ENCODE measurements at places on chromosomes 2 and 18.
A peak's percentile ranks its signal among the peaks of the same experiment; 100 is the strongest.

DNA sequence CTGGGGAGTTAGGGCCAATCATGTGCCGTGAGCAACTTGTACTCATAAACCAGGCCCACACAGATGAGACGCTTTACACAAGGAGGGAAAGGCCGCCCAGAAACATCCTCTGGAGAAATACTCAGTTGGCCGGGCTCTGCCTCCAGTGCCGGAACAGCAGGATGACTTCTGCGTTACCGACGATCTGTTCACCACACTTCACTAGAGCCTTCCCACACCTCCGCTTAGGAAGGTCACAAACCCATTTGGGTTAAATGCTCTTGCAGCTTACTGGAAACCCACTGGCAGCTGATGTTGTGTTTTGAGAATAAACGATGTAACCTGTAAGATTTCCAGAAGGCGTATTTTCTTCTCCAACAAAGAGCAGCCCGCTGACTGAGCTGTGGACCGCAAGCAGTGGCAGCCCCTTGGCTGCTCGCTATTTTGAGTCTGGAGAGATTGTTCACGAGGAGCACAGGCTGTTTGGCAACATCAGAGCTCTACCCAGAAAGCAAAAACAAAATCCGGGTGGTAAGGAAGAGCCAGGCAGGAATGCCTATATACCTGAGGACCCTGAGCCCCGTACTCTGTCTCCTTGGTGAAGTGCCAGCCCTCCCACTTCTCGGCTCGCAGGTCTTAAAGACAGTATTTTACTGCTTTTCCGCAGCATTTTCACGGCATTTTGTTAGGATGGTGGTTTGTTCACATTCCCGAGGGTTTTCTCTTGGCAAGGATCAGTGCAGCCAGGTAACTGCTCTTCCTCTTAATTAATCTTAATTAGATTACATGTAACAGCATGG is 44.0 kb downstream of the COLEC12 start:
- H3K4me3 ChIP-seq: no peak overlapping the region
- no peaks in the 10 kb centered on the region for H3K27me3 ChIP-seq
- H3K4me1 ChIP-seq: no peaks in the 10 kb centered on the region
- no peaks in the 10 kb centered on the region for H3K36me3 ChIP-seq
- DNase-seq: no peak

DNA sequence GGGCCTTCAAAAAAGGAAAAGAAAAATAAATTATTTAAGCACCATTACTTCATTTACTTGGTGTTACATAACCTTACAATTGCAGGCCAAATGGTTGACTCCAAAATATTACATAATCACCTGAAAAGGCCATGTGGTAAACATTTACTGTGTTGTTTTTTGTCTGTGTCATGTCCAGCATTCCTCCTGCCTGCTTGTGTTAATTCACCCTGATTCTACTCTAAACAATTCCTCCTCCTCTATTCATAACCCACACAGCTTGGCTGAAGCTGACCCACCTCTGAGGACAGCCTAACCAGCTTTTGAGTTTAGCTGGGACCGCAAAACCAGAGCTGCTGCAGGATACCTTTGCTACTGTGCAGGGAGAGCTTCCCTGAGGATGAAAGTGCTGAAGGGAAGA is 35.4 kb downstream of the TMX3 start:
- no peak for DNase-seq
- H3K36me3 ChIP-seq: peaks cover 5% of the 10 kb centered on the region
- no peak overlapping the region for H3K4me3 ChIP-seq
- H3K27ac ChIP-seq: no peak overlapping the region

DNA sequence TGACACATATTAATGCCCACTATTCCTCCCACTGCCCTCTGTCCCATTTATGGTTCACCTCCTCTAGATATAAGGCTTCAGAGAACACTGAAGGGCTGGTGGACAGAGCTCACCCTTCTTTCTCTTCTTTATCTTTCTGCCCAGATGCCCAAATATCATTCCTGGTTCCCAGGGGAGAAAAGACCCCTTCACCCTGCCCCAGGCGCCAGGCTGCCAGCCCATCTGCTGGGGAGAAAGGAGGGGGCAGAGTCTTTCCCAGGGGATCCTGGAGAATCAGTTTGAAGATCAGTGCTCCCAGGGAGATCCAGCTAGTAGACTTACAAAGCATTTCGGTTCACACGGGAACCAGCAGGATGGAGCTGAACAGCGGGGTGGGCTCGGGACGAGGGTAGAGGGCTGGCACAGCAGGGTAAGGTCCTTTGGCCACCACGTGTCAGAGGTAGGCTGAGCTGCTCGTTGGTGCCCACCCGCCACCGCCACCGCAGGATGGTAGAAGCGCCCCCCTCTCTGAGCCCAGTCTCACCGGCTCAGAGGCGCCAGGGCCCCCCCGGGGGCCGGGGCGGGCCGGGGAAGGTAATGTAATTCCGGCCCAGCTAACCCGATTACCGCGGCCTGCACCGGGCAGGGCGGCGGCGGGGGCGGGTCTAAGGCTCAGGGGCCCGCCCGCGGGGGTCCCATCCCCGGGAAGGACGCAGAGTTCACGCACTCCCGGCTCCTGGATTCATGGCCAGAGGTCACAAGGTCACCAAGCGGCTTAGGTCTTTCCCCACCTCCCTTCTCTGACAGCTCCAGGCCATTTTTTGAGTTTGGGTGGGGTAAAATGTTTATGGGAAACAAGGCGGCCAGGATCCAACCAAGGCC is 1.3 kb upstream of the TLX2 start:
- no peak overlapping the region for H3K27ac ChIP-seq
- H3K4me1 ChIP-seq: peaks cover 42% of the 10 kb centered on the region
- H3K4me3 ChIP-seq: no peak overlapping the region
- peaks cover 72% of the 10 kb centered on the region for H3K27me3 ChIP-seq

GRCh38 chr18:6222271-6222670 is 192.4 kb downstream of the L3MBTL4 start:
- no peaks in the 10 kb centered on the region for H3K27me3 ChIP-seq
- no peaks in the 10 kb centered on the region for H3K36me3 ChIP-seq
- DNase-seq: no peak

DNA sequence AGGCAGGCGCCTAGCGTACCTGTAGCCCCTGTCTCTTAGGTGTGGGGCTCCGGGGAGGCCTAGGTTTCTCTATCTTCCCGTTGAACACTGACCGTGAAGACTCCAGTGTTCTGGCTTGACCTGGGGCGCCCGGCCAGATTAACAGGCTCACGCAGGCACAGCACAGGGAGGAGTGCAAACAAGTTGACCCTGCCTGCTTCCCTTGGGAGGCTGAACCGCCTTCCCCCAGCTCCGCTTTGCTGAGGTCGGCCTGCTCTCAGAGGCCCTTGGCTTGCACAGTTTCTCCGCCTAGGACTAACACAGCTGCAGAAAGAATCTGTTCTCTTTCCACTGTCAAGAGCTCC is 567 bp downstream of the PCYOX1 start:
- H3K4me1 ChIP-seq: peaks cover 5% of the 10 kb centered on the region
- H3K4me3 ChIP-seq: peak overlapping the region; percentile 41
- H3K27me3 ChIP-seq: no peaks in the 10 kb centered on the region
- peaks cover 19% of the 10 kb centered on the region for H3K36me3 ChIP-seq
- no peak for DNase-seq
- no peak overlapping the region for H3K27ac ChIP-seq

GRCh38 chr2:31057691-31058090 is 80.5 kb downstream of the GALNT14 start:
- no peaks in the 10 kb centered on the region for H3K36me3 ChIP-seq
- H3K27ac ChIP-seq: no peak overlapping the region
- no peak overlapping the region for H3K4me3 ChIP-seq

- peaks cover 3% of the 10 kb centered on the region for H3K4me1 ChIP-seq
- H3K27ac ChIP-seq: no peak overlapping the region
- H3K36me3 ChIP-seq: peaks cover 9% of the 10 kb centered on the region
- no peak overlapping the region for H3K4me3 ChIP-seq
- no peak for DNase-seq
Observed at GRCh38 chr2:127347015-127347414, 40.8 kb downstream of the MAP3K2 start.

- H3K4me3 ChIP-seq: no peak overlapping the region
- no peaks in the 10 kb centered on the region for H3K36me3 ChIP-seq
- no peaks in the 10 kb centered on the region for H3K27me3 ChIP-seq
- H3K4me1 ChIP-seq: no peaks in the 10 kb centered on the region
Observed at GRCh38 chr18:64149916-64150438, 1.1 kb upstream of the LINC00305 start.

- no peaks in the 10 kb centered on the region for H3K4me1 ChIP-seq
- no peak overlapping the region for H3K4me3 ChIP-seq
- H3K27me3 ChIP-seq: no peaks in the 10 kb centered on the region
- no peak for DNase-seq
- H3K36me3 ChIP-seq: no peaks in the 10 kb centered on the region
- no peak overlapping the region for H3K27ac ChIP-seq
Observed at GRCh38 chr2:13597176-13597575, 880.4 kb downstream of the TRIB2 start.

GRCh38 chr2:8080063-8080462 is 601.8 kb upstream of the ID2 start:
- H3K36me3 ChIP-seq: no peaks in the 10 kb centered on the region

DNA sequence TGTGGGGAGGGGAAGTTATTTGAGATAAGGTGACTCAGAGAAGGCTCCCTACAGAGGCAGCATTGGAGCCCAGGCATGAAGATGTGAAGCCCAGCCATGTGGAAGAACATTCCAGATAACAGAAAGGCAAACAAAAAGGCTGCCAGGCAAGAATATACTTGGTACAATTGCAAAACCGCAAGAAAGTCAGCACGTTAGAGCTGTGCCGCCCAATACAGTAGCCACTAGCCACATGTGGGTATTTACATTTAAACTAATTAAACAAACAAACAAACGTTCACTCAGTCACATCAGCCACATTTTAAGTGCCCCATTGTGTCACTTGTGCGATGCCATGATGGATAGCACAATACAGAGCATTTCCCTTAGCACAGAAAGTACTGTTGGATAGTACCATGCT is 179.6 kb downstream of the SATB2 start:
- H3K27me3 ChIP-seq: no peaks in the 10 kb centered on the region
- H3K4me3 ChIP-seq: no peak overlapping the region
- H3K27ac ChIP-seq: no peak overlapping the region
- DNase-seq: no peak
- H3K4me1 ChIP-seq: no peaks in the 10 kb centered on the region

- peaks cover 4% of the 10 kb centered on the region for H3K27me3 ChIP-seq
- H3K4me1 ChIP-seq: no peaks in the 10 kb centered on the region
- no peaks in the 10 kb centered on the region for H3K36me3 ChIP-seq
Observed at GRCh38 chr2:75548036-75548573, 12.6 kb downstream of the EVA1A start.

GRCh38 chr2:170715062-170715931 is at the start of gene SP5:
Gene SP5 (plus strand): TSS chr2:170715337. CDS start chr2:170715513, 176 bp downstream.
- H3K27ac ChIP-seq: no peak within 1 kb of the TSS
- H3K36me3 ChIP-seq: no peaks in the 10 kb centered on the region
- H3K4me3 ChIP-seq: peak within 1 kb of the TSS; percentile 92
- peaks cover 57% of the 10 kb centered on the region for H3K4me1 ChIP-seq
- DNase-seq: peak; percentile 29

DNA sequence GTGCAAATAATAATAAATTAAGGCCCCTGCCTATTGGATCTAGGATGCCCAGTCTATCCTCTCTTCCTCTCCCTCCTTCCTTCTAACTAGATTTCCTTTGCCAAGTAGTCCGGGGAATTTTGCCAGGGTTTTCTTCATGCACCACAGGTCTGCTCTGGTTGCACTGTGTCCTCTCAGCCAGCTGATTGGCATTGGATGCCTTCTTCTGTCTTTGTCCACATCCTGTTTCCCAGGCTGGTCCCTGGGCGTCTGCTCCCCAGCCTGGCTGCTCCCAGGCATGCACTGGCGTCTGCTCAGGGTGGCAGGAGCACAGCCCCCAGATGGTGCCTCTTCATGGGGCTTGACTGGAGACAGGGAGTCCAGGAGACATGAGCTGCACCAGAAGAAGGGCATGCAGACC is 66.4 kb downstream of the GALR1 start:
- H3K36me3 ChIP-seq: no peaks in the 10 kb centered on the region
- H3K27ac ChIP-seq: no peak overlapping the region
- H3K4me3 ChIP-seq: no peak overlapping the region
- no peak for DNase-seq
- peaks cover 7% of the 10 kb centered on the region for H3K27me3 ChIP-seq

- no peaks in the 10 kb centered on the region for H3K4me1 ChIP-seq
- no peaks in the 10 kb centered on the region for H3K27me3 ChIP-seq
- no peak for DNase-seq
- H3K4me3 ChIP-seq: no peak overlapping the region
- no peak overlapping the region for H3K27ac ChIP-seq
Observed at GRCh38 chr2:167783261-167784083, 463.9 kb downstream of the STK39 start.

- H3K36me3 ChIP-seq: no peaks in the 10 kb centered on the region
- no peak overlapping the region for H3K27ac ChIP-seq
- no peak overlapping the region for H3K4me3 ChIP-seq
Observed at GRCh38 chr2:219634171-219634940, 6.9 kb downstream of the SLC4A3 start.

GRCh38 chr18:22510697-22511096 is 93.0 kb upstream of the CTAGE1 start:
- H3K4me1 ChIP-seq: no peaks in the 10 kb centered on the region
- no peak overlapping the region for H3K27ac ChIP-seq
- DNase-seq: no peak
- H3K36me3 ChIP-seq: no peaks in the 10 kb centered on the region
- no peak overlapping the region for H3K4me3 ChIP-seq

GRCh38 chr18:58225101-58225500 is 181.1 kb downstream of the NEDD4L start:
- H3K36me3 ChIP-seq: no peaks in the 10 kb centered on the region
- no peaks in the 10 kb centered on the region for H3K4me1 ChIP-seq
- peaks cover 8% of the 10 kb centered on the region for H3K27me3 ChIP-seq
- DNase-seq: no peak
- no peak overlapping the region for H3K4me3 ChIP-seq
- no peak overlapping the region for H3K27ac ChIP-seq

DNA sequence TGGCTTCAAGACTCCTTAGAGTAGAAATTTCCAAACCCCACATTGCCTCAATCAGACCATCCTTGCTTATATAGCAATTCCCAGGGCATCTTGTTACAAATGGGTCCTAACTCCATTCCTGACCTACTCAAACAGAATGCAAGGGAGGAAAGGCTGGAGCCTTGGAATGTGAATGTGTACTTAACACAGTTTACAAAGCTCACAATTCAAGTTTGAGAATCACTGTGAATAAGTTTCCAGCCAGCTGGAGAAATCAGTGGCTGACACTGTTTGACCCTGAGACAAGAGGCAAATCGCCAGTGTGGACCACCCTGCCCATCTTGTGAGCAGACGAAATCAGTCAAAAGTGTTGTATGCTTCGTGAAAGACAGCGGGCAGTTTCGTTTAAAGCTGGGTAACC is 65.5 kb downstream of the SOWAHC start:
- DNase-seq: no peak
- no peaks in the 10 kb centered on the region for H3K36me3 ChIP-seq
- no peak overlapping the region for H3K27ac ChIP-seq
- H3K27me3 ChIP-seq: no peaks in the 10 kb centered on the region

GRCh38 chr2:47339745-47340541 is 63.0 kb upstream of the MSH2 start:
- DNase-seq: no peak
- no peaks in the 10 kb centered on the region for H3K4me1 ChIP-seq
- no peak overlapping the region for H3K4me3 ChIP-seq
- H3K27me3 ChIP-seq: no peaks in the 10 kb centered on the region
- no peaks in the 10 kb centered on the region for H3K36me3 ChIP-seq
